Stomach (tissue), 19 donors: ENCODE measurements at places on chromosomes 5 and 9. TPM values are rescaled to one million over a fixed set of nuclear protein-coding genes. Genes with fewer than 3 reads are reported as not detected.

Gene FOCAD
- 212 TPM for total RNA-seq

GRCh38 chr9:92661127-92661526 lies 8.8 kb downstream of the IPPK start:
- DNase-seq: no peak
- peaks cover 16% of the 10 kb centered on the region for H3K4me1 ChIP-seq
- H3K27ac ChIP-seq: no peak overlapping the region

DNA sequence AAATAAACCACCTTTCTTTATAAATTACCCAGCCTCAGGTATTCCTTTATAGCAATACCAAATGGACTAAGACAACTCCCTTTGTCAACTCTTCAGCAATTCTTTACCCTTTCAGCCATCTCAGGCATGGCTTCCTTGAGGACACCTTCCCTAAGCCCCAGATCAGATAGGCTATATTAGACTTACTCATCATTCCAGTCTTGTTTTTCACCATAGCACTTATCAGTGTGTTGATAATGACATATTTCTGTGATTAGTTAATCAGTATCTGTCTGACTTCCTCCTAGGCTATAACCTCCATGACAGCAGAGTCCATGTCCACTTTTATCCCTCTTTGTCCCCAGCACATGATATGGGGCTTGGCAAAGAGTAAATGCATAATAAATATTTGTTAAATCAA lies 238.1 kb downstream of the ACTL7B start:
- no peak overlapping the region for H3K27ac ChIP-seq
- H3K27me3 ChIP-seq: no peaks in the 10 kb centered on the region
- H3K4me3 ChIP-seq: no peak overlapping the region
- no peaks in the 10 kb centered on the region for H3K36me3 ChIP-seq
- H3K4me1 ChIP-seq: no peaks in the 10 kb centered on the region

Gene ADGRD2
- total RNA-seq: not detected

Gene BTNL8
- total RNA-seq: 5.8 TPM

Gene OGN
- 138 TPM for total RNA-seq

DNA sequence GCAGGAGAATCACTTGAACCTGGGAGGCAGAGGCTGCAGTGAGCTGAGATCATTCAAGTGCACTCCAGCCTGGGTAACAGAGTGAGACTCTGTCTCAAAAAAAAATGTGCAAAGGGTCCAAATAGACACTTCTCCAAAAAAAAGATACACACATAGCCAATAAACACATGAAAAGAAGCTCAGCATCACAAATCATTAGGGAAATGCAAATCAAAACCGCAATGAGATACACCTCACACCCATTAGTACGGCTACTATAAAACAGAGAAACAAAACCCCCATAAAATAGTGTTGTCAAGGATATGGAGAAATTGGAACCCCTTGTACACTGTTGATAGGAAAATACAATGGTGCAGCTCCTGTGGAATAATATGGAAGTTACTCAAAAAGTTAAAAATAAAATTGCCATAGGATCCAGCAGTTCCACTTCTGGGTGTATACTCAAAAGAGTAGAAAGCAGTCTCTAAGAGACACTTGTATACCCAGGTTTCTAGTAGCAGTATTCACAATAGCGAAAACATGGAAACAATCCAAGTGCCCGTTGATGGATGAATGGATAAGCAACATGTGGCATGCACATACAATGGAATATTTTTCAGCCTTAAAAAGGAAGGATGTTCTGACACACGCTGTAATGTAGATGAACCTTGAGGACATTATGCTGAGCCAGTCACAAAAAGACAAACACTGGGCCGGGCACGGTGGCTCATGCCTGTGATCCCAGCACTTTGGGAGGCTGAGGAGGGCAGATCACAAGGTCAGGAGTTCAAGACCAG lies 57.2 kb upstream of the PPARGC1B start:
- H3K36me3 ChIP-seq: no peaks in the 10 kb centered on the region
- H3K4me3 ChIP-seq: no peak overlapping the region
- H3K27ac ChIP-seq: peak overlapping the region; percentile 81

Gene SLC6A18
- not detected for total RNA-seq

- H3K4me1 ChIP-seq: no peaks in the 10 kb centered on the region
- no peak overlapping the region for H3K4me3 ChIP-seq
- no peaks in the 10 kb centered on the region for H3K27me3 ChIP-seq
- DNase-seq: peak; percentile 21
- H3K36me3 ChIP-seq: no peaks in the 10 kb centered on the region
- H3K27ac ChIP-seq: no peak overlapping the region
Measured at GRCh38 chr5:143931476-143931875, 119.5 kb downstream of the HMHB1 start.

DNA sequence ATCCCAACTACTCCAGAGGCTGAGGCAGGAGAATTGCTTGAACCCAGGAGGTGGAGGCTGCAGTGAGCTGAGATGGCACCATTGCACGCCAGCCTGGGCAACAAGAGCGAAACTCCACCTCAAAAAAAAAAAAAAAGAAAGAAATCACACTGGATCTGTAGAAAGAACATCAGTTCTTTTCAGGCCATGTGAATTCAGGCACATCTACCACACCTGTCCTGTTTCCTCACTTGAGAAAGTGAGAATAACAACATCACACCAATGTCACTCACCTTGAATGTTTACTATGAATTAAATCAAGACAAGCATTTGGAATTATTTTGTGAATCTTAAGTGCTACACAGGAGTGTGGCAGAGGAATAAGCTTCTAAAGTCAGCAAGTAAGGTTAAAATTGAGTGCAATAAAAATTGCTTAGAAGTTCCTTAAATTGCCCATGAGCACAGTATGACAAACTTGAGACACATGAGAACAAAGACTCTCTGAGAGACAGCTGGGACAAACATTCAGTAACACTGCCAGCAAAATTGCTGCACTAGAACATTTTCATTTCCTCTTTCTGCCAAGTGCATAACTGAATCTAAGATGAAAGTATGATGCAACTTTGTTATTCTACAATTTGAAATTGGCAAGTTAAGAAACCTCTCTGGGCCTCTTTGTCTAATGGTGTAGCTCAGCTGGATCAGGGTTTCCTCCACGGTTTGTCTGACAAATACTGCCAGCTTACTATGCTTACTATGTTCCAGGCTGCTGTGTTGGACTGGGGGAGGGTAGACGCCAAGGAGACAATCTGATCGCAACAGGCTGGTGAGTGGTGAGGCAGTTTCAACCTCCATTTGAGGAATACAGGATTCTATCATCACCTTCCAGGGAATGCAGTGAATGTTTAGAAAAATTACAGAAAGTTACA lies 1.9 kb upstream of the RIC1 start:
- H3K36me3 ChIP-seq: no peaks in the 10 kb centered on the region
- DNase-seq: peak; percentile 75
- peaks cover 32% of the 10 kb centered on the region for H3K4me1 ChIP-seq
- peak overlapping the region; percentile 99 for H3K4me3 ChIP-seq
- no peaks in the 10 kb centered on the region for H3K27me3 ChIP-seq
- H3K27ac ChIP-seq: peak overlapping the region; percentile 98

Gene LCN15
- total RNA-seq: not detected

GRCh38 chr9:128771094-128771721 lies 519 bp downstream of the ZER1 start:
- DNase-seq: no peak
- H3K27me3 ChIP-seq: no peaks in the 10 kb centered on the region
- peaks cover 36% of the 10 kb centered on the region for H3K4me1 ChIP-seq
- H3K27ac ChIP-seq: peak overlapping the region; percentile 94
- no peaks in the 10 kb centered on the region for H3K36me3 ChIP-seq

Gene ELAVL2
- not detected for total RNA-seq

Gene CHSY3
- 6.1 TPM for total RNA-seq
